ENCODE measurements at places on chromosomes 3 and 15.

DNA sequence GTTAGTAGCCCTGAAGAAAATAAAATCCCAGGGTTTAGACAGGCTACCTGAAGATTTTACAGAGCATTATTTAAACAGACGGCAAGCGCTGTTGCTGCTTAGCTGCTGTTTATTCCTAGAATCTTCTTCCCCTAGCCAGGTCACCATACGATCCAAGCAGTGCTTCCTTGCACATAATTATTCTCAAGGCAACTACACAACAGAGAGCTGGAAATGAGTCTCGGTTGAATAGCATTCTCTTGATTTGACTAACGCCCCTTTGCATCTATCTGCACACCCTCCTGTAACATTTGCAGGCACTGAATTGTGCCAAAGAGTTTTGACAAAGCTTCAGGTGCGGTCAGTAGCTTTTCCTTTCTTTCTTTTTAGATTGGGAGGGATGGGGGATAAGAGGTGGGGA, 564.4 kb downstream of the TBL1XR1 start:
- DNase-seq: no peak

- DNase-seq: no peak
Measured at GRCh38 chr15:81784751-81785150, 261.1 kb downstream of the MEX3B start.

DNA sequence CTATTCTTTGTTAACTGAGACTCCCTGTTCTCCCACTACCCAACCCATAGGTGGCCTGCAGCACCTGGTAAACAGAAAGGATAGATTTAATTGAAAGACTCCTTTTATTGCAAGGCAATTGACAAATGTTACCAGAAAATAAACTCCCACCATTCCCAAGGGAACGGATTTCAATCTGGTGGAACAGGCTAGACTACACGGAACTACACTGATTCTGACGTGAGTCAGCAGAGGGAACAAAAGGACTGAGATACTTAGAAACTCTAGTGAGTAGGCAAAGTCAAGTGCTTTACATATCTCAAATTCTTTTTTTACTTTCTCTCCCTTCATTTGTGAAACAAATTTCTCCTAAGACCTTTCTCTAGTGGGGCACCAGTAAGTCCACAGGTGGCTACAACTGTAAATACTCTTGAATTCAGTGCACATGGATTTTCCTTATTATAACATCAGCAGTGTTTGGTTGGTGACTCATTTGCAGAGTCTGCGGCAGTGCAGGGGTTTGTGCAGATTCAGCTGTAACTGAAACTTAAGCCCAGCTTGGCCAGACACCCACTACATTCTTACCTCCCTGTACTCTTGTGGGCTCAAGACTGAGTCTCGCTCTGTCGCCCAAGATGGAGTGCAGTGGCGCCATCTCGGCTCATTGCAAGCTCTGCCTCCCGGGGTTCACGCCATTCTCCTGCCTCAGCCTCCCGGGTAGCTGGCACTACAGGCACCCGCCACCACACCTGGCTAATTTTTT, 34.3 kb upstream of the PLSCR2 start:
- peak; percentile 67 for DNase-seq

DNA sequence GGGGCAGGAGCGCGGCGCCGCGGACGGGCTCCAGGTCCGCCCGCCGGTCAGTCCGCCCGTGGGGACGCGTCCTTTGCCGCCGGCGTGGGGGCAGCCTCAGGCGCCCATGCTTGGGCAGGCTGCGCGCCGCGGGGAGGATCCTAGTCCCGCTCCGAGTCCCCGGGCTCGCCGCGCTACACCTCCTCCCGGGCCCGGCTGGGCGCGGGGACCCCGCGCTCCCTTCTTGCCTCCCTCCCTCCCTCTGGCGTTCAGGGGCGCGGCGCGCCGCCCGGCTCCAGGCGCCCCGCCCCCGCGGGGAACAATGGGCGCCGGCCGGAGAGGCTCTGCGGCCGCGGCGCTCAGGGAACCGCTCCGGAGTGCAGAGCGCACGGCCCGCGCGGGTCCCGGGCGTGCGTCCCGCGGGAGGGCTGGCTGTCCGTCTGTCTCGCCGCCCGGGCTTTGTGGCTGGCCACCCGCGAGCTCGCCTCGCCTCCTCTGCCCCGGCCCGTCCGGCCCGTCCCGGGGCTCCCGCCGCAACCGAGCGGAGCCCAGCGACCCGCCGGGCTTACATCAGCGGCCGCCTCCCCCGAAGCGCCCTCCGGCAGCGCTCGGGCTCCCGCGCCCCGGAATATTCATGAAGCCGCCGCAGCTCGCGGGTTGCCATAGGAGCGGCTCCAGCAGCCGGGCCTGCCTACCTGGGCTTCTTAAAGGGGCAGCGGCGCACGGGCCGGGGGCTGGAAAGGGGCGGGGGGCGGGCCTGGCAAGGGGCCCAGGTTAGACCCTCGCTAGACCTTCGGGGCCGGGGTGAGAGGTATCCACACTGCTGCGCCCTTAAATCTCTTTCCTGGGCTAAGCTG, at the start of gene HCN4:
TSS of gene HCN4 (minus strand) at position 658 of the 836 bp plus-strand sequence. CDS start 688 bp downstream, outside the sequence.
- no peak for DNase-seq

DNA sequence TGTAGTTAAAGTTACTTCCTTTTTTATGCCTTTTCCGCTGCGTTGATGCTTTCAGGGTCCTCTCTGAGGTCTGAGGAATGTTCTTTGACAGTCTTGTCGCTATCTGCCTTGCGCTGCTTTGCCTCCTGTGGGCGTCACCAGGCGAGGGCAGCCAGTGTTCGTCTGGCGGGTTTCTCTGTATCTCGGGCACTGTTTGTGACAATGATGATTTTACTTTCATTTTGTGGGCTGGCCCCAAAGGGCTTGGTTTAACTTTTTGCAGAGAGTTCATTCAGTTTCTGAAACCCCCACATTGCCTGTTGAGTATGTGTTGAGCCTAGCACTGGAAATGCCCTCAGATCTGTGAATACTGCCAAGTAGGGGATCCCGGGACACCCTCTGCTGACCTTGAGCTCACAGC, 24.6 kb upstream of the SACM1L start:
- no peak for DNase-seq

- no peak for DNase-seq
Measured at GRCh38 chr3:8552223-8552762, 50.7 kb downstream of the LMCD1 start.

GRCh38 chr3:59240666-59241255, 190.9 kb upstream of the CFAP20DC start:
- no peak for DNase-seq

DNA sequence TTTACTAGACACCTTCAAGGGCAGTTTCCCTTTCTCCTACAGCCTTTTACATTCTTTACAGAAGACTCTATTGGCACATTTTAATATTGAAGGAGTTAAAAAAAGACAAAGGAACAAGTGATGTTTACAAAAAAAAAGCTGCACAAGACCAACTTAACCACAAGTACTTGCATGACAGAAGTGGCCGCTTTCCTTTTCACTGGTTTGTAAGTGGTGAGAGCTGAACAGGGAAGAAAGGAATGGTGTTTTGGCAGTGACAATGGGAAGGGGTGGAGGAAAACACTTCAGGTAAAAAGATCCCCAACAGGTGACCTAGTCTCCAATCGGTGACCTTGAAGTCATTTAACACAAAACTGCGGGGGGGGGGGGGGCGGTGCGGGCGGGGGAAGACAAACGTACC, 1.1 kb downstream of the WDR72 start:
- no peak for DNase-seq

DNA sequence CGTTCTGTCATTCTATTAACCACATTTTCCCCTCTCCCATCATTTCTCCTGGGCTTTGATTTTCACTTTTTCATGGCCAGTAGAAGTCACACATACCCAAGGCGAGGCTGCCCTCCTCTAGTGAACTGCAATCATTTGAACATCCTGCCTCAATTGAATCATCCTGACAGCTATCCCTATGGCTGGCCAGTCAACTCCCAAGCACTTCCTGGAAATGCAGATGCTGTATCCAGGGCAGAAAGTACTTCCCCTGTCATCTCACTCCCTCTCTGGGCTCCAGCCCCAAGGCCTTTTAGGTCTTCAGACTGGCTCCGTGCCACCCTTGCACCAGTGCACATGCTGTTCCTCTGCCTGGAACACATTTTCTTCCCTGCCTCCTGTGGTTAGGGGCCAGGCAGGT, 738.3 kb upstream of the CFAP20DC start:
- DNase-seq: no peak

GRCh38 chr3:193656445-193656844, 63.4 kb downstream of the OPA1 start:
- no peak for DNase-seq

- no peak for DNase-seq
Measured at GRCh38 chr3:72906154-72906553, 18.3 kb downstream of the GXYLT2 start.
